Midbrain (tissue), 1 donor: ENCODE measurements at places on chromosomes 6 and 20.

DNA sequence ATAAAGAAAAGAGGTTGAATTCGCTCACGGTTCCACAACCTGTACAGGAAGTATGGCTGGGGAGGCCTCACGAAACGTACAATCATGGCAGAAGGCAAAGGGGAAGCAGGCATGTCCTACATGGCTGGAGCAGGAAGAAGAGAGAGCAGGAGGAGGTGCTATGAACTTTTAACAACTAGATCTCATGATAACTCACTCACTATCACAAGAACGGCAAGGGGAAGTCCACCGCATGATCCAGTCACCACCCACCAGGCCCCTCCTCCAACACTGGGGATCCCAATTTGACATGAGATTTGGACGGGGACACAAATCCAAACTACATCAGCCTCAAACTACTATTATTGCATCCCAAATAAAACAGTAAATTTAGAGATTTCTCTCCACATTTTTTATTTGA is 53.6 kb upstream of the CST7 start:
- DNase-seq: no peak

DNA sequence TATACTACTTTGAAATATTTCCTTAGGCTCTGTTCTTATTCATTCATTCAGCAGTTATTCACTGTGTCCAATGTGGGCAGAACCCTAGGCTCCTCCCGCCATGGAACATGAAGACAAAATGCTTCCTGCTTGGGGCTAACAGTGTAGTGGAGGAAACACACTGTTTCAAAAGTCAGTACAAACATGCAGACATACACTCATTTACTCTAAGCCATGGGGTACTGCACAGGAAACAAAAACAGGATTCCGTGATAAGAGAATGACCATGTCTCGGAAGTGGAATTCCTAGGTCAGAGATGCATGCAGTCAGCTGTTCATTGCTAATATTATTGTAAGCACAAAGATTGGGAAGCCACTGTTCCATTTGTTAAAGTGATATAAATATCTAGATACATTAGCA is 18.4 kb upstream of the FAM209A start:
- no peak for DNase-seq

DNA sequence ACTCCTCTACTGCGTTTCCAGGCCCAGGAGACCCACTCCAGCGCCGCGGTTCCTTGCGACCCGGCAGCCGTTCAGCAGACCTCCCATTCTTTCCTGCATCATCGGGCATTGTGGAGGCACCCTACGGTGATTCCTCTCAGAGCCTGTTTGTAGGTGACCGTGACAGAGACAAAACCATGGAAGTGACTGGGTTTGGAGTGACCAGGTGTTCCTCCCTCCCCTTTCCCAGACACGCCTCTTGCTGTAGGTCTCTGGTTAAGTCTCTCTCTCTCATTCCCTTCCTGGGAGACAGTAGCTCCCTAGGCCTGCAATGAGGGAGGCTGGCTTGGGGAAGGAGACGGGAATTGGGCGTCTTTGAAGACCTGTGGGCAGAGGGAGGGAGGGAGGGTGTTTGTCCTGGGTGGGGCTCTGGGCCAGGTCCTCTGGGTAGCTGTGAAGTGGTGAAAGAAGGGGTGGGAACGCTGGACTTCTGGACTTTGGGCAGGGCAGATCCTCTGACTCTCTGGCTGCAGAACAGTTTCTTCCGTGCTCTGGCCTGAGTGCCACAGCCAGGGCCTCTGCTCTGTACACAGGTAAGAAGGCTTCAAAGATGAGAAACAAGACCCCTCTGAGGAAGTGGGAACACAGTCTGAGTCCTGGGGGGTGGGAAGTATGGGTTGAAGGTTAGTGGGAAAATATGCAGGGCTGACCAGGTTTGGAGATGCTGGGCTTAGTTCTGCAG is 763 bp downstream of the KLC4 start:
- DNase-seq: no peak

- no peak for DNase-seq
Observed at GRCh38 chr6:27279513-27280063, 32.1 kb downstream of the PRSS16 start.

DNA sequence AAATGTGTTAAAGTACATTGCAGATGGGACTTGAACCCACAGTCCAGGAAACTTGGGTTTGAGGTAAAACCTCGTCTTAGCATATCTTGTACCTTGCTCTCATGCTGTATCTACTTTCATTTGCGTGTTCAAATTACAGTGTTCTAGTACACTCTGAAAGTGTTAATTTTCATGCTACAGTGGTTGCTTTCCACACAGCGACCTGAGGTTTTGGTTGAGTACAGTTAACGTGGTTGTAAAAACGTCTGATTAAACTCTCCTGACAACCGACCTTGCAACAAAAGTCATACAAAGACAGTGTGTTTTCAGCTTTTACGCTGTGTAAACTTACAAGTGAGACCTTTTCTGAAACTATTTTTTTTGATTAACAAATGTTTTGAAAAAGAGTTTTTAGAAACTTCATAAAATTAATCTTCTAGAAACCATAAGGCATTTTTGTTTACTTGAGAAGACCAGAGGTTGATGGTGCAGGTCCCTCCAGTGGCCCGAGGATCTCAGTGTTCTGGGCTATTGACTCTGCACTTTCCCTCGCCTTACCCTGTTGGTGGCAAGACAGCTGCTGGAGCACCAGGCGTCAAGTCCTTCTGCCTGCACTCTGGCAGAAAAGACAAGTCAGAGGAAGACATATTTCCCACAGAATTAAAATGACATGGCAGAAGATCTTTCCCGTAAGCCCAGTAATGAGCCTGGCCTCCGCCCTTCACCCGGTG is 334.0 kb downstream of the THBS2 start:
- no peak for DNase-seq

DNA sequence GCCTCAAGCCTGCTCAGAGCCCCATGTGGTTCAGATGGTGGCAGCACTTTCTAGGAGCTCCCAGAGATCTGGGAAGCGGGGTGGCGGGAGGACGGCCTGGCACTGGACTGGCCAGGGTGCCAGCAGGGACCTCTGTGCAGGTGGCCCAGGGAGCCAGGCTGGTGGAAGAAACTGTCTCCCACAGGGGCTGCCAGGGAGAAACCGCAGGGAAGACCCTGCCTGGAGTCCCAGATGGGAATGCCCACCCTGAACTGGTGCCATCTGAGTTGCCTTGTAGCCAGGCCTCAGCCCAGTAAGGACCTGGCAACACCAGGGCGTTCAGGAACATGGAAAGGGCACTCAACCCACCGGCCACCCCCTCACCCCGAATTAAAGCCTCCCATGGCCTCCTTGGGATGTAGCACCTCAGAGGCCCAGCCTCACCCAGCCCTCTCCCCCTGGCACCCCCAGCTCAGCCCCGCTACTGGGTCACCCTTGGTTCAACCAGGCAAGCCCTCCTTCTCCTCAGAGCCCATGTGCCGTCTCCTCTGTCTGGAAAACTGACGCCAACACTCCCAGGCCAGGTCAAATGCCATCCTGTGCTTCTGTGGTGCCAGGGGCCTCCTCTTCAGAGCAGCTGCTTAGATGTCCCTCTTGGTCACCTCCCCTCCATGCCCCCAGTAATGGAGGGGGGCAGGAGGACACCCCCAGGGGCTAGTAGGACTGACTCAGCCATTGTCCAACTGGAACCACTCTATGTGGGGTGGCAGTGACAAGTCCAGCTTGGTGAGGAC is 5.9 kb upstream of the C20orf144 start:
- DNase-seq: no peak

DNA sequence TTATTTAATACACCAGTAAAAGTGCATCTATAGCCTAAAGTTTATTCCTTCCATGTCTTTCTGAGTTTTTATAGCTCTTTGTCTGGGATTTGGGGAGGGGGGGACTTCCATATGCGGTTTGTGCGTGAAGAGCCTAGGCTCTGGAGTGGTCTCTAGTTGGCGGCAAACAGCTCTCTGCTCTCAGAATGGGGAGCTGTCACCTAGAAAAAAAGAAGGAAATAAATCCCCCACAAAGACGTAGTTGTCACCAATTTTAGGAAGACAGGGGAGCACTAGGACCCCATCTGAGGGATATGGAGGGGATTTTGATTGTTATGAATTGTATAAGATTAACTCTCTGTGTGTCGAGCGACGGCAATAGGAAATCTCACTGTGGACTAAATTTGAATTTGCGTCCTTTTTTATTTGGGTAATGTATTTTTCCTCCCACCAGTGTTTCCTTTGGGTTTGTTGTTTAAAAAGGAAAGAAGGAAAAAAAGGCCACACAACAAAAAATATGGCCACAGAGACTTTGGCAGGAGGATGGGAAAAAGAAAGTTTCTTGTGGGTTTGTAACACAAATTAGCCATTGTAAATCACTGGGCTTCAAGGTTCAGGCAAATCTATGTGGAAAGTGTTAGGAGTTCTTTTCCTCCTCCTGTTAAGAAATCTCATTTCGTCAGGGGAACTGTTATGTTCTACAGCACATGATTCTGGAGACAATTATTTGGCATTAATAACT is 7.4 kb downstream of the POU3F2 start:
- peak; percentile 33 for DNase-seq

GRCh38 chr6:103895136-103895535 is 964.6 kb downstream of the HACE1 start:
- DNase-seq: no peak

- DNase-seq: peak; percentile 61
Observed at GRCh38 chr6:82711971-82712370, 348.4 kb downstream of the TPBG start.

DNA sequence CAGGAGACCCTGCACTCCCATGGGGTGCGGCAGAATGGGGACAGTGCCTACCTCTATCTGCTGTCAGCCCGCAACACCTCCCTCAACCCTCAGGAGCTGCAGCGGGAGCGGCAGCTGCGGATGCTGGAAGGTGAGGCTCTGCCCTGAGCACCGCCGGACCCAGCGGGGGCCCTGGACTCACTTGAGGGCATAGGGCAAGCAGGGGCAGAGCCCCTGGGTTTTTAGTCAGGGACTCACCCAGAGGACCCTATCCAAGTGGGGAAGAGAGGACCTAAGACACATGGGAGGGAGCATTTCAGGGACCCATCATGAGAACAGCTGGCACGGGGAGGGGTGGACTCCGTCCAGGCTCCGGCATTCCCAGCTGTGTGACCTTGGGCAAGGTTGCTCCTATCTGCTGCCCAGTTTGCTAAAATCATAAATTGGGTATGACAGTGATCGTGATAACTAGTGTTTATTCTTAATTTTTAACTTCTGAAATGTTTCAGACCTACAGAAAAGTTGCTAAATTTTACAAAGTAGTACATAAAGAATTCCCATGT is 9.8 kb downstream of the RBCK1 start:
- no peak for DNase-seq

DNA sequence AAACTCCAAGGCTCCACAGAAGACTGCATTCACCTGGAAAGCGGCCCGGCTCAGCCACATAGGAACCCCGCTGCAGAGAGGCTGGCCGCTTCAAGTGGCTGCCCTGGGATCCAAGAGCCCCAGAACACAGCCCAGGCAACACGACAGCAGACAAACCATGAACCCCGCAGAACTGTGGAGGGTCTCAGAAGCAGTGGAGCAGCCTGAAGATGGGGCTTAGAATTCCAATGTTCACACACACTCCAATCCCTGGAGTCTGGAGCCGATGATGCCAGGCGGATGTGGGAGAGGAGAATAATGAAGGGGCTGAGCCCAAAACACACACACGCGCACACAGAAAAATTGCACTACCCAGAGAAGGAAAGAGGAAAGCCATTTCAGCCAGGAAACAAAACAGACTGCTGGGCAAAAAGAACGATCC is 52.4 kb downstream of the NINL start:
- peak; percentile 43 for DNase-seq

GRCh38 chr6:12709116-12709515 is 7.5 kb upstream of the PHACTR1 start:
- no peak for DNase-seq

GRCh38 chr6:150616586-150616985 is 16.9 kb downstream of the PLEKHG1 start:
- DNase-seq: no peak

DNA sequence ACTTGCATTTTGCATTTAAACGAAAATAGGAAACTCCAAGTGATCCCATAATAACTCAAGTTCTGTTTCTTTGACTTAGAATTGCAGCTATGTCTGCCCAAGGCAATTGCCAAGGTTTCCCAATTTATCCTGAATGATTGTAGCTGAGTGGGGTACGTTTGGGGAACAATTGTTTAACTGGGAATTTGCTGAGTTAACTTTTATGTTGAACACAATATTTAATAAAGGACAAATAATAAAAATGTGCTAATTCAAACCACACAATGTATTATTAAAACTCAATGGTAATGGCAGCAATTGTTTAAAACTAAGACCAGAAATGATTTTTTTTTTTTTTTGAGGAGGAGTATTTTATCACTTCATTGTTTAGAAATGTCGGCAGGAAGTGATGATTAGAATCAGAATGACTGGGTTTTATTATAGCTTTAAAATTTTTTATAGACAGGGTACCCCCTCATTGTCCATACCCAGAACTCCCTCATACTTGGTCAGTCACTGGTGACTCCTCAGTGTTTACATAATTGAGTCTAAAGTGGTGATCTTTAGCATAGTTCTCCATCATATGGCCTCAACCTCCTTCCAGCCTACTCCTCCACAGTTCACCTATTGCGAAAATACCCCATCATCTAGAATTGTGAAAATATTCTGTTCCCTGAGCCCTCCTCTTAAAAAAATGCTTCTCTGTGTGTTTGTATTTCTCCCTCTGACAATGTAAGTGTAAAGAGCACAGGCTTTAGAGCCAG is 389.2 kb upstream of the CITED2 start:
- DNase-seq: no peak

DNA sequence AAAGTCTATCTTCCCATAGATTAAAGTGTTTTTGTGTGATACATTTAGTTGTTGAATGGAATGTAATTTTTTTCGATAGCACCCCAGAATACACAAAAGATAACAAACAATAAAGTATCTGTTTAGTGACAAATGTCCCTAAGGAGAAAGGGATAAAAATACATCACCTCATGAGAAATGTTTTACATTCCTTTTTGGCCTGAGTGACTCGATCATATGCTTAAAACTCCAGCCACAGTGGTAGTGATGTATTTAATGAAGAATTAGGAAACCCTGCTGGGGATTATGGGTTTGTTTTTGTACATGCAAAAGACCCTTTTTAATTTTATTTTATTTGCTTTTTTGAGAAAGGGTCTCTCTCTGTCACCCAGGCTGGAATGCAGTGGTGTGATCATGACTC is 4.3 kb upstream of the SGK1 start:
- DNase-seq: no peak

DNA sequence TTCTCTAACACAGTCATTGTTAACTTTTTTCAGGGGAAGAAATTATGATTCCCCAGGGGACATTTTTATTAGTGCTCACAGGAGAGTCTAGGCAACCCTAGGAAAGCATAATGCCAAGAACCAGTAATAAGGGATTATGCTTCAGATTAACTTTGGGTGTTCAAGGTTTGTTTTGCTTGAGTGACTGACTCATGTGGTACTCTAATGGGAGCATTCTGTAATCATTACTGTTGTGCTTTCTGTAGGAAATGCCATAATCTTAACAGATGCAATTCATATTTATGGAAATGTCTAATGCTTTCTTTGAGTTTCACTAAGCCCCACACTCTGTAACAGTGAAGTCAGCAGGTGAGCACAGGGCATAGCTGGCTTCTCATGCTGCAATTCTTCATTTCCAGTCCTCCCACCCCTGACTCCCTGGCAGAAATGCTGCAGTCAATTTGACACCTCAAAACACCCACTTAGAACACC is 263.4 kb upstream of the MAN1A1 start:
- DNase-seq: no peak
